Left cardiac atrium (tissue), 4 donors: ENCODE measurements at places on chromosomes 11 and 22.

DNA sequence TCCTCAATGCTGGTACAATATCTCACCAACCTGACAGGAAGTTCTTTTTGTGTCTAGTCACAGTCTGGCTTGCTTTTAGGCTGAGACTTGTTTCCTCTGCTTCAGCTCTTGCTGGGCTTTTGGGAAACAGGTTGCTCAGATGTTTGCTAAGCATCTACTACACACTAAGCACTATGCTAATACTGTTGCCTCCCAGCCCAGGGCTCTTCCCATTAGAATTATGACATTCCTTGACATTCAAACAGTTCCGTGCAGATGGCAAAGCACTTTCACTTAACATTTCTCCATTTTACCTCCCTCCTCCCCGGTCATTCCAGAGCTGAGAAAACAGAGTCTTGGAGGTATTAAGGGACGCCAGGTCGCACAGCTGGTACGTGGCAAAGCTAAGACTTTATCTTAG lies 200.7 kb upstream of the TBCEL start:
- DNase-seq: no peak

DNA sequence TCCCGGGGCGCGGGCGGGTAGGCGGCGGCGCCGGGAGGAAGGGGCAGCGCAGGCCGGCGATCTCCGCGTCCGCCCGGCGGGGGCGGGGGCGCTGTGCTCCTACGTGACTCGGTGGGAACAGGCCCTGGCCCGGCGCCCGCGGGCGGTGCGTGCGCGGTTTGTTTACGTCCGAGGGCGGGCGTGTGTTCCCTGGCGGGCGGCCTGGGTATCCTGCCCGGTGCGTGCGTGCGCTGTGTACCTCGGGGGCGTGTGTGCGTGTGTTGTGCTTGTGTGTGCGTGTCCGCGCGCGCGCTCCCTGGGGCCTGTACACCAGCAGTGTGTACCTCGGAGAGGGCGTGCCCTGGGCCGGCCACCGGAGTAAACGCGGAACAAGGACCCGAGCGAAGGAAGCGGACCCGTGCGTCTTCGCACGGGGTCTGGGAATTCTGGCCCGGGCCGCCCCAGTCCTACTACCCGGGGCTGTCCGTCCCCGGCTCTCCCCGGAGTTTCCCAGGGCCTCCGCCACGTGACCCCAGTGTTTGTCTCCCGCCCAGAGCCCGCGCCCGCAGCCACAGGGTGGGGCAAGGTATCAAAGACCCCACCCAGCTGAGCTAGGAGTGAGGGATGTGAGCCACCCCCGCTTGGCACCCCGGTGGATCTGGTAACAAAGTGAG lies 769 bp downstream of the MAFF start:
- DNase-seq: peak; percentile 92

GRCh38 chr11:126318574-126319373 lies 14.9 kb downstream of the DCPS start:
- DNase-seq: no peak

- no peak for DNase-seq
These were observed 322.2 kb downstream of the BRD1 start for GRCh38 chr22:49505337-49506009.

GRCh38 chr22:50469377-50470305 lies 5.2 kb downstream of the SBF1 start:
- DNase-seq: peak; percentile 74

- no peak for DNase-seq
These were observed 20.0 kb downstream of the CAVIN3 start for GRCh38 chr11:6300325-6300724.

- no peak for DNase-seq
These were observed 189.6 kb upstream of the SYN3 start for GRCh38 chr22:33247758-33248157.

GRCh38 chr11:73409431-73409830 lies 33.2 kb downstream of the RELT start:
- DNase-seq: no peak

DNA sequence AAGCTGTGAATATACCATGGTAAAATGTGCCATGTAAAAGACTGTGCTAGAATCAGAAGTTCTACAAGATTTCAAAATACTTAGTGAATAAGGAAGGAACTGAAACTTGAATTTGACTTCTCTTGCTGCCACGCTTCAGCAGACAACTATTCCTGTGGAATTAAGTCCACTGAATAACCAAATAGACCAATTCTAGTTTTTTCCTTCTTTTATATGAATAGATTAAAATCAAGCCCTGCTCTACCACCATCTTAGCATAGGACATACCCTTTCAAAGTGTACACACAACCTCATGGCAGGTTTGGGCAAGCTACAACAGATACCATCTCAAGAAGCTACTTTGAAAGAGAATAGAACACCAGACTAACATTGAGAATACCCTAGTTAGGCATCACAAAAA lies 23.4 kb upstream of the CLNS1A start:
- no peak for DNase-seq

GRCh38 chr22:32331918-32332725 lies 25.5 kb upstream of the RFPL3 start:
- DNase-seq: no peak

DNA sequence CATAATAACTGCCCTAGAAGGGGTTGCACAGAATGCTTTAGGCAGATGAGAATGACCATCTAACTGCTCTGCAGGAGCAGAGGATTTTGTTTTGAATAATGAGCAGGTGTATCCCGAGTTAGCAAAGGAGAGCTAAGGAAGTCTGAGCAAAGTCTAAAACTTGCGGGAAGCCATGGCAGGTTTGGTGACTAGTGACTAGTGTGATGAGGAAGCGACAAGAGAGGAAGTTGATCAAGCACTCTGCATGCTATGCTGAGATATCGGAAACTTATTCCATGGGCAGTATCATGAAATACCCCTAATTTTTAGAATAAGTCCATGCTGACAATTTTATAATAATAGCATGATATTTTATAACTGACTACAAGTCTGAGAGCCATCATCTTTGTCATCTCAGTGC lies 12.9 kb downstream of the OLFML1 start:
- no peak for DNase-seq

GRCh38 chr11:86672007-86672621 lies at the start of gene ME3:
ME3 (minus strand) TSS chr11:86672616.
- peak; percentile 77 for DNase-seq

- no peak for DNase-seq
These were observed 89.3 kb upstream of the LINC01488 start for GRCh38 chr11:69392104-69392653.
